Naive thymus-derived CD8-positive, alpha-beta T cell (primary cell): ENCODE measurements at places on chromosomes 12 and 14. TPM values are rescaled to one million over a fixed set of nuclear protein-coding genes. Genes with fewer than 3 reads are reported as not detected.
A peak's percentile ranks its signal among the peaks of the same experiment; 100 is the strongest.

GRCh38 chr14:94394581-94395207, 6.3 kb upstream of the SERPINA1 start:
- no peak for DNase-seq

DNA sequence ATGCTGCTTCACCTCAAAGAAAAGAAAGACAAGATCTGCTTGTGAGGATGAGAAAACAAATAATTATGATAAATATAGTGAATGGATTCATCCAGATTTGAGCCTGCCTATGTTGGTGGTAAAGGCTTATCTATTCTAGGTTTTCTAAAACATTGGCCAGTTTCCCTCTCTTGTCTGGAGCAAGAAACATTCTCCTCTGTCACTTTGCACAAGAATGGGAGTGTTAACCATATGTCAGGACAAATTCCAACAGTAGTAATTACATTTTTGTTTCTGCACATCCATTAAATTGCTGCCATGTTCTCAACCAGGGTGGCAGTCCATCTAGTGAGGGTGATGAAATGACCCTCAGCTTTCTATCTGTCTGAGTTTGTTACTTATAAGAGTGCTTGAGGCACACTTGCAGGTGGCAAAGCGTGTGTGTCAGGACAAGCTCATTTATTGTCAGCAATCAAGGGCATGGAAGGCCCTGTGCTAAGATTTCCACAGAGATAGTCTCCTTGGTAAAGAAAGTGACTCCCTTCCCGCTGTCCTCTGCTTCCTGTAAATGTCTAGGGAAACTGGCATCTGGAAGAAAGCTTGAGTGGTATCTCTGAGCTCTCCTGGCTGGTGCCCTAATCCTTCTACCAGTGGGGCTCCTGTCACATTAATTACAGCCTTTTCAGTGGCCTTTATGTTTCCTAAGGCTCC, 502.1 kb upstream of the FLRT2 start:
- no peak for DNase-seq

GRCh38 chr14:63565448-63565847, 22.3 kb upstream of the PPP2R5E start:
- DNase-seq = no peak

DNA sequence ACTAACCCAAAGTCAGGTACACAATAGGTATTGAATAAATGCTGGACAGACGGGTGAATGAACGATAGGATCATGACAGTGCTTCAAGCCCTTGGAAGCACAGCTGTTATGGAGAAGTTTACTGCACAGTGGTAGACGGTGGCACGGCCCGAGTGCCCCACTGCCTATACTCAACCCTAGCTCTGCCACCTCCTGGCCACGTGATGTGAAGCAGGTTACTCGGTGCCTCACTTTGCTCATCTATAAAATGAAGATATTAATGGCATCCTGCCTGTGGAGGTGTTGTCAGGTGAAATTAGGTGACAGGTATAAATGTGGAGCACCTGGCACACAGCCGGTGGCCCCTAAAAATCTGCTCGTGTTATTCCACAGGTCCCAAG, 5.8 kb downstream of the ASB2 start:
- peak; percentile 67 for DNase-seq

DNA sequence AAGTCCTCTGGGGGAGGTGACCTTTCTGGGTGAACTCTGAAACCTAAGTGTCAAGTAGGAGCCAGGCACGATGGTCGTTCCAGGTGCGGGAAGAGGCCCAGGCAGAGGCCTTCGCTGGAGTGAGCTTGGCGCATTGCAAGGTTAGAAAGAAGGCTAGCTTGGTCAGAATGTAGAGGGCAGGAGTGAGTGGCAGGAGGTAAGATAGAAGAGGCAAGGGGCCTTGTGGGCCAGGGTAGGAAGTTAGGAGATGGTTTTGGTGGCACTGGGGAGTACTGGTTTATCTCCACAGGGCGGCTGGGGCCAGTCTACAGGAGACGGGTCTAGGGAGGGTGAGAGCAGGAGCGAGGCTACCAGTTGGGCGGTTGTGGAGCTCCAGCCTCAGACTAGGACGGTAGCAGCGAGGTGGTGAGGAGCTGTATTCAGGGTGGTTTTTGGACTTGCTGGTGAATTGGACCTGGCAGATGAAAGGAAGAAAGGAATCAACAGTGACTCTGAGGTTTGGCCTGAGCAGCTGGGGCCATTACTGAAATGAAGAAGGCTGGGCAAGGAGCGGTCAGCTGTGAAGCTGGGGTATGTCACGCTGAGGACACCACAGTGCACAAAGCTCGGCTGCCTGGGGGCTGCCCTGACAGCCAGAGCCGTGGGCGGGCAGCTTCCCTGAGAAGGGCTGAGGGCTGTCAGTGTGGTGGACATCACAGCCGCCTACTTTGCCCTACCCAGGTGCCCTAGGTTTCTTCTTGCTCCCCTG, 9.0 kb downstream of the MLXIP start:
- no peak for DNase-seq

- DNase-seq = no peak
These were observed 205.3 kb downstream of the SSPN start for GRCh38 chr12:26400627-26401026.

- no peak for DNase-seq
These were observed 149.4 kb upstream of the PLEKHG7 start for GRCh38 chr12:92553389-92553788.

DNA sequence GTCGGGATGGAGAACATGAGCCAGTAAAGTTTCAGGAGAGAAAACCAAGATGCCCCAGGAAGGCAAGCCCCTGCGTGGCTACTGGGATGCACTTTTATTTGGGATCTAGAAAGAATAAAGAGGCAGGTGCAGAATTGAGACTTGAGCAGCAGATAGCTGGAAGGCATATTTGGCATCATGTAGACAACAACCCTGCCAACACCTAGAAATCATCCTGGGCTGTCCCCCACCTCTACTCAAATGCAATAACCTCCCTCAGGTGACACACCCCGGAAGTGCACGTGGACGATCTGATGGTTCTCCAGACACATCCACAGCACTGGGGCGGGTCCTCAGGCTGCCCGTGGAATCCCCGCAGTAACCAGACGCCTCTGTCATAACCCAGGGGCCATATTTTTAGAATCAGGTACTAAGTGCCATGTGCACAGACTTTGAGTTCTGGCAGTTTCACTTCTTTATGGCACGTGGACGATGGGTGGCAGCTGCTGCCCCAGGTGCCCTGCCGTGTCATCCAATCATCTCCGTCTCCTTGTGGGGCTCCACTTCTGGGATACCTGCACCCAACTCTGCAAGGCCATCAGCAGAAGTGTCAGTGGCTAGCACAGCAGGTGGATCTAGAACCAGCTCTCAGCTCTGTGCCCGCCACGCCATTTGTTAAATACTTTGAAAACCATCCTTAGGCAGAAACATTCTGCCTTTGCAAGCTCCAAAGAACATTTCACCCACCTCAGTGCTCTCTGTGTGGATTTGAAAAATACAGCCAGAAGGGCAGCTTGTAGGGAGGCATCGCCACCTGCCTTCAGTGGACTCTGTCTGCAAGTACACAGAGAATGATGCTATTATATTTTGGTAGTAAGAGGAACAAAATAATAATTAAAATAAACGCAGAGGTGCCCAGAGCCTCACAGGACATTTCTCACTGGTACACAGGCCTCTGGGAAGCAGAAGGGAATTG, 771.7 kb upstream of the TMEM132C start:
- no peak for DNase-seq

DNA sequence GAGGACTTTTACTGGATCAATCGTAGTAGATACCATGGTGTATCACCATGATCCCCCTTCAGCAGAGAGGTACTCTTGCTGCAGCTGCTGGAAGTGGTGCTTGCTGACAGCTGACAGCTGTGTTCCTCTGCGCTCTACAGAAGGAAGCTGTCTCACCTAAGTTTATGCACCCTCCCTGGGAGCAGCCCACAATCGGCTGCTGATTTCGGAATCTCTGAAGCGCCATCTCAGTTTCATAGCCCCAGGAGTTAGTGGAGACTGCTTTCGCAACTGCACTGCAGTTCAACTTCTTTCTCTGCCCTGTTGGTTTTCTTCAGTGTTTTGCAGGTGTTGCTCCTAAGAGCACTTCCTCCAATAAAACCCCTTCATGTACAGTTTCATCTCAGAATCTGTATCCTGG, 237.9 kb downstream of the PAWR start:
- no peak for DNase-seq

DNA sequence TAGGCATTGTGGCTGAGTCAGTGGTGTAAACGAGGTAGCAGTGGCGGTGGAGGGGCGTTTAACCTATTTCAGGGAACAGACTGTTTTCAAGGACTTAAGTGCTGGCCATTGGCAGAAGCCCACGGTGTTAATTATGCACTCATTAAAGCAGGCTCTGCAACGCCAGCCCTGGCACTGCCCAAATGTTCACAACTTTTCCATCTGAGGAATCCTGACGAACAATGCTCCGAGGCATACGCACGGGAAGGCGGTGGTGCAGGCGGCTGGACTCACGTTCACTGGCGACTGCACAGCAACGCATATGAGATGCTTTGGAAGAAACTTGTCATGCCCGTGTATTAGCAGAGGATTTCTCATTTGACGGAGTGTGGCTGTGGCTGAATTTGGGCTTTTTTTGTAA, 70.6 kb upstream of the SLC24A4 start:
- DNase-seq = no peak

GRCh38 chr14:82047777-82048470, 514.3 kb upstream of the SEL1L start:
- DNase-seq = no peak

DNA sequence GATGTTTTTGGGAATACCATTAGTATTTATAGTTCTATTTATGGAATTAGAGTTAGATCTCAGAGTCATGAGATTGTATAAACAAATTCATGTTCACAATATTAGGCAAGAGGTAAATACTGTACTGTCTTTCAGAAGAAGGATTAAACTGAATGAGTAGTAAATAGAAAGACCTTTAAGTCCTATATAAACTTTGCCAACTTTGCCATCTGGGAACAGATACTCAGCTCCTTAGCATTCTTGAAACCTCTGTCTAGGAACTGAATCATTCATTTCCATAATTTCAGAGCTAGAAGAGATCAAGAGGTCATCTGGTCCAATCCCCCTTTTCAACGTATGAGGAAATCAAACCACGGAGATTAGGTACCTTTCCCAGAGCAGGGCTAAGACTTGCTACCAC, 141.1 kb downstream of the CAND1 start:
- DNase-seq = no peak

GRCh38 chr12:118375348-118375747, 1.0 kb upstream of the SUDS3 start:
- no peak for DNase-seq

DNA sequence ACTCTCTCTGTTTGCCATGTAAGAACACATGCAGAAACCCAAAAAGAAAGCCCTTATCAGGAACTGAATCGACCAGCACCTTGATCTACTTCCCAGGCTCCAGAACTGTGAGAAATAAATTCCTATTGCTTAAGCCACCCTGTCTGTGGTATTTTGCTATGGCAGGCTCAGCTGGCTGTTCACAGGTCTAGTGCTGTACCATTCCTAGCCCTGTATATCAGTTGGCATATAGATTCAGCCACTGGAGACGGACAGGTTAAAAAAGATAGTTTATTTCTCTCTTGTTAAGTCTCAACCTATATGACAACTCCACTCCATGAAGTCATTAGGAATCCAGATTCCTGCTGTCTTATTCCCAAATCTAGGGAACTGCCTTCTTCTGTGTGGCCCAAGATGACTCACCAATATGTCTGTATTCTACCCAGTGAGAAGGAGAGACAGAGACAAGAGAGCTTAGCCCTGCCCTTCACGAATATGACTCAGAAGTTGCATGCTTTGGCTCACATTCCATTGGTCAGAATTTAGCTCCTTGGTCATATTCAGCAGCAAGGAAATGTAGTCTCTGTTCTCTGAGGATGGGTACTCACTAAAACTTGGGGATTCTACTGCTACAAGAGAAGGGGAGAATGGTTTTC, 57.0 kb downstream of the PLEKHG7 start:
- no peak for DNase-seq

- DNase-seq = no peak
These were observed 222.1 kb downstream of the C12orf50 start for GRCh38 chr12:87807086-87807485.

- DNase-seq = no peak
These were observed 360.4 kb upstream of the MDGA2 start for GRCh38 chr14:48035836-48036235.

GRCh38 chr12:54352022-54352531, 12.2 kb downstream of the GPR84 start:
- DNase-seq = no peak

DNA sequence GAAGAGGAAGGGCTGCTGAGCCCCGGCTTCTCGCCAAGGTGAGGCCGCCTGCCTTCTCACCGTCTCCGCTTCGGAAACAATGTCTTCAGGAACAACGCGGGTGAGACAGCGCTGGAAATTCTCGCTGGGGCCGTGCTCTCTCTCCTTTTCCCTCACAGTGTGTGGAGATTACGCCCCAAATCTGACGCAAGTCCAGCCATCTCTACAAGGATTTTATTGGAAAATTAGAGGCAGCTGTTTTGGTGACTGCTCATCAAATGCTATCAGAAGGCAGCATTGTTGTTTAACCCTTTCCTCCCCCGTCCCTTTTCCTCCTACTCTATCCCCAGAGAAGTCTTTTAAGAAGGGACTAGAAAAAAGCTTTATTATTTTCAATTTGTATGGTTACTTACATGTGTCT, 53.5 kb downstream of the PIWIL1 start:
- no peak for DNase-seq

- DNase-seq = no peak
These were observed 8.5 kb upstream of the AMIGO2 start for GRCh38 chr12:47088021-47088944.

DNA sequence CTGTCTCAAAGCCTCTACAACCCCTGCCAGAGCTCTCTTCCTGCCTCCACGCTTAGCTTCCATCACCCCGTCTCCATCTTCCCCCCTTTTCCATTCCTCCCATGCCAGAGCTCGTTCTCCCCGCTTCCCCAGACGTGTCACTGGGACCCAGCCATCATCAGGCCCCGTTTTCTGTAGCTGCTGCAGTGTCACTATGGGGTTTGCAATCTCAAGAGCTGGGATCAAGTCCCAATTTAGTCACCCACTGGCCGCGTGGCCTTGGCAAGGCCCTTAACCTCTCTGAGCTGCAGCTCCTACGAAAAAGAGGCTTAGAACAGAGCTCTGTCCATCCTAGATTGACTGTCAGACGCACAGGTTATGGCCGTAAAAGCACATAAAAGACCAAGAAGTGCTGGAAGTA, 901 bp upstream of the FAIM2 start:
- DNase-seq = no peak

GRCh38 chr12:98217257-98217656, 298.1 kb upstream of the TMPO start:
- DNase-seq = no peak

DNA sequence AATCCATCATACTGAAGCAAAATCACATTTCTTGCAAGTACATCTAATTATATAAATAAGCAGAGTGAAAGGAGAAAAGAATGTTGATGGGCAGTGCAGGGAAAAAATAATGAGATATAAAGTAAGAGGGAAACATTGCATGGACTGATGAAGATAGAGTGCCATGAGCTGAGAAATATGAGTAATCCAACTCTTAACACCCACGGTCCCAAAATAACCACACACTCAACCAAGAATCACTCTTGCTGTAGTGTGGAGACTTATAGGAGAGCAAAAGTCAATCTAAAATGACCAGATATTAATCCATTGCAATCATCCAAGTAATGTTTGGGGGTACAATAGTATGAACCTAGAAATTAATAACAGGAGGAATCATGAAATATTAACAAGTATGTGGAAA, 40.2 kb downstream of the MYF5 start:
- DNase-seq = no peak

Gene BHLHE41
- 0.44 TPM for total RNA-seq

Gene PMCH
- not detected for total RNA-seq

Gene MGAT2
- total RNA-seq = 24.9 TPM

Gene DNAJC22
- not detected for total RNA-seq

Gene ARHGEF25
- total RNA-seq = 0.55 TPM

Gene SLC22A17
- total RNA-seq = 20.8 TPM

Gene FOXN4
- total RNA-seq = not detected

Gene C12orf50
- total RNA-seq = 0.13 TPM

Gene KLRC2
- total RNA-seq = 1.9 TPM

Gene TRPV4
- total RNA-seq = not detected

Gene TECPR2
- total RNA-seq = 11.8 TPM
